ENCODE measurements at places on chromosomes 1 and 21.

- DNase-seq: no peak
Observed at GRCh38 chr1:58013237-58013636, 533.3 kb downstream of the OMA1 start.

DNA sequence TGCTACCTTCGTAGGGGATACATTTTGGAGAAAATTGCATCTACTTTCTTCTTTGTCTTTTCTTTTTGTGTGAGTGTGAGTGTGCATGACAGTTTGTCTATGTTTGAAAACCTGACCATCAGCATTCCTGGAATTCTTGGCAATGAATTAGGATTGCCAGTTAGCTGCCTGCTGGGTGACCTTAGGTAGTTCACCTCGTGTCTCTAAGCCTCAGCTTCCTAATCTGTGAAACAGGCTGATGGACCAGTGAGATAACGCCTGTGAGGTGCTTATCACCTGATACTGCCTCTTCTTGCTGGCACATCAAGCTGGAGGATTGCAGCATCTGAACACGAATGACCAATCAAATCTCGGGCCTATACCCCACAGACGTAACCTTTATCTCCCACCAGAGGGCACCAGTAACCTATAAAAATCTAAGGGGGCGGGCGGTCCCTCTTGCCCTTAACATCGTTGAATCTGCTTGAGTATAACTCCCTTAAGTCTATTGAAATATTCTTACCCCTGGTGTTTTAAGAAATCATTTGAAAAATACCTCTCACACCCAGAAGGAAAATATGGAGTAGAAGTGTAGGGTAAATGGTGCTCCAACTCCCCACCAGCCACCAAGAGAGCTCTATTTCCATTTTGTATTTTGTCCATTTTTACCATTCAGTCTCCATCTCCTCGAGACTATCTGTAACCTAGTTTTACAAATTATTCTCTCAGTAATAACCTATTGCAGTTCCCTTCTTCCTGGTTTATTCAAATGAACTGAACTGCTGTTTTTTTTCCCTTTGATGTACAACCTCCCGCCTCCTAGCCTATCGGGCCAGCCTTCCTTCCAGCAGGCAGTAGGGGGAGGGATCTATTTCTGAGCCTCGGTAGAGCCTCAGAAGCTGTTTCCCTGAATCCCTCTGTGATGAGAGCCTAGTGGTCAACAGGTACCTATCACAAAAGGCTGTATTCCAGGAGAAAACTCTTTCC is 49.7 kb downstream of the MDM4 start:
- peak; percentile 7 for DNase-seq

DNA sequence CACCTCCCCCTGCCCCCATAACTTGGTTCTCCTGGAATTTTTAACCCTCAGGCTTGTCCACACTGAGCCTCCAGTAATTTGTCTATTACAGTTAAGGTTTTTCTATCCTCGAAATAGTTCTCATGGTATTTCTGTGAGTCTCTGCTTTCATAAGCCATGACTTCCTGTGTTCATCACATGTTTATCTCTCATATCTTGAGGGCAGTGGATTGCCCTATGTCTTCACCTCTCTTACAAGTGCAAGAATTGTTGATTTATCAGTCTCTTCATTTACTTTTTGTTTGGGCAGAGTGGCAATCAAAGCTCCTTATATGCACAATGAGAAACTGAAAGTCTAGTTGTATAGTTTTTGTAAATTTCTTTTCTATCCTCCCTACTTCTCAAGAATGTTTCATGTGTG is 328.4 kb downstream of the PLA2G4A start:
- DNase-seq: no peak

GRCh38 chr1:76102046-76102445 is 27.5 kb downstream of the ST6GALNAC3 start:
- no peak for DNase-seq

- DNase-seq: no peak
Observed at GRCh38 chr1:4573526-4573925, 80.9 kb upstream of the AJAP1 start.

- DNase-seq: no peak
Observed at GRCh38 chr1:7389906-7390603, 381.0 kb upstream of the VAMP3 start.

DNA sequence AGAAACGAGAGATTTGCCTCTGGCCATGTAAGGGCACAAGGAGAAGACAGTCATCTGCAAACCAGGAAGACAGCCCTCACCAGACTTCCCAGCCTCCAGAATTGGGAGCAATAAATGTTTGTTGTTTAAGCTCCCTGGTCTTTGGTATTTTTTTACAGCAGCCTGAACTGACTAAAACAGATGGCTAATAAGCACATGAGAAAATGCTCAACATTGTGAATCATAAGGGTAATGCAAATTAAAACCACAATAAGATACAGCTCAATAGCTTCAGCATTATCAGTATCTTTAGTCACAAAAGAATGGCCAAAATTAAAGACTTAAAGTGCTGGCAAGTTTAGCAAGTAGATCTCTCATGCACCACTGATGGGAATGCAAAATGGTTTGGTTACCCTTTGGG is 11.7 kb downstream of the UBE2G2 start:
- DNase-seq: no peak

All from cerebellar nuclear complex (tissue), 1 donor.